ENCODE measurements at places on chromosomes 2 and 18.

DNA sequence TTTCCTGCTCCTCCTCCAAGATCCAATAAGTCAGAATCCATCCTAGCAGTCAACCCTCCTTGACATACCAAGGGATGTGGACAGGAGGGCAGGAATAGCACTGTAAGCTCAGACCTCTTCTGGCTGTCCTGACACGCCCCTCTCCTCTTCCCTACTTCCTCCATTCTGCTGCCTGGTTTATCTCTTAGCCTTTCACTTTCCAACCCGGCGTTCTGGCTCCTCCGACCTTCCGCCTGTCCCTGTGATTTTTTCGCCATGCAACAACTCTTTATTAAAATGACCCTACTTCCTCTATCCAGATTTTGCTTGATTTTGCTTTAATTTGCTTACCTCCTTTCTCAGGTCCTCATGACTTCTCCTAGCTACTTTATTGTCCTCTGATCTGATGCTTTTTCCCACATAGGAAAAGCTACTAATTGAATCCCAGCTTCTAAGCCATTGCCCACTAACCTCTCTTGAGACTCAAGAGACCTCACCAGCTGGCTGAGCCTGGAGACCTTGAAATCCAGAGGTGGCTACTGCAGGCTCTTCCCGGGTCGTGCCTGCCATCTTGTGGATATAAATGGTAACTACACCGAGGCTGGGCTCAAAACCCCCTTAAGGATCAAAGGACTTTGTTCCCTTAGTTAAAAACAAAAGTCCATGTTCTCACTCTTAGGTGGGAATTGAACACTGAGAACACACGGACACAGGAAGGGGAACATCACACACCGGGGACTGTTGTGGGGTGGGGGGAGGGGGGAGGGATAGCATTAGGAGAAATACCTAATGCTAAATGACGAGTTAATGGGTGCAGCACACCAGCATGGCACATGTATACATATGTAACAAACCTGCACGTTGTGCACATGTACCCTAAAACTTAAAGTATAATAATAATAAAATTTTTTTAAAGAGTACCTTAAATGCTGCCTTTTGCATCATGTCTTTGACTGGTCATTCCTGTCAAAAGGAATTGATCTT lies 139.4 kb downstream of the AKAIN1 start:
- peak; percentile 17 for DNase-seq

- DNase-seq, result no peak
Observed at GRCh38 chr2:188478724-188479123, 187.1 kb downstream of the GULP1 start.

- no peak for DNase-seq
Observed at GRCh38 chr2:170771421-170771937, 1.3 kb downstream of the ERICH2 start.

GRCh38 chr2:219722276-219722879 lies 94.9 kb downstream of the SLC4A3 start:
- DNase-seq, result no peak

- DNase-seq, result no peak
Observed at GRCh38 chr18:75247611-75248421, 37.2 kb downstream of the TSHZ1 start.

GRCh38 chr2:7933672-7934071 lies 748.2 kb upstream of the ID2 start:
- DNase-seq, result no peak

DNA sequence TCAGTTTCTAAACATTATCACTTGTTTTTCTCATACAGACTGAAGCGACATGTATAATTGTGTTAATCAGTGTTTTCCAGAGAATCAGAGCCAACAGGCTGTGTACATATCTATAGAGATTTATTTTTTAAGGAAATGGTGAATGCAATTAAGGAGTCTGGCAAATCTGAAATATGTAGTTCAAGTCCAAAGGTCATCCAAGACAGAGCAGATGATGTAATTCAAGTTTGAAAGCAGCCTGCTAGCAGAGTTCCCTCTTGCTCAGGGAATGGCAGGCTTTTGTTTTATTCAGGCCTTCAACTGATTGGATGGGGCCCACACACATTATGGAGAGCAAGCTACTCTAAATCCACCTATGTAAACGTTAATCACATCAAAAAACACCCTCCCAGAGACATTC lies 282.6 kb downstream of the CBLN2 start:
- no peak for DNase-seq

DNA sequence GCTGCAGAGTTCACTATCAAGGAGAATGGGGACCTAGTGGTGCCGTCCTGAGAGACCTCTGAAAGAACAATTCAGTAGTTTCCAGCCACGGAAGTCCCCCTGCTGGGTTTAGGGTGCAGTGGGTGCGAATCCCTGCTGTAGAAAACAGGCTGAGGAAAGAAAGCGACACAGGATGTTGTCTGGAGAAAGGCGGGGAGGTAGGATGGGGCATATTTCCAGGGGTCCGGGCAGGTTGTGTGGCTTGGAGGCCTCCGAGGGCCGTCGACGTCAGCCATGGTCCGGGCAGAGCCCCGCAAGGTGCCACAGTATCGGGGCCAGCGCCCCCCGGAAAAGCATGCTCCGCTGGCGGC lies 807 bp upstream of the CREB1 start:
- peak; percentile 61 for DNase-seq

GRCh38 chr2:226873051-226873620 lies 37.3 kb downstream of the RHBDD1 start:
- no peak for DNase-seq

- no peak for DNase-seq
Observed at GRCh38 chr2:182833084-182833854, 33.2 kb downstream of the FRZB start.

DNA sequence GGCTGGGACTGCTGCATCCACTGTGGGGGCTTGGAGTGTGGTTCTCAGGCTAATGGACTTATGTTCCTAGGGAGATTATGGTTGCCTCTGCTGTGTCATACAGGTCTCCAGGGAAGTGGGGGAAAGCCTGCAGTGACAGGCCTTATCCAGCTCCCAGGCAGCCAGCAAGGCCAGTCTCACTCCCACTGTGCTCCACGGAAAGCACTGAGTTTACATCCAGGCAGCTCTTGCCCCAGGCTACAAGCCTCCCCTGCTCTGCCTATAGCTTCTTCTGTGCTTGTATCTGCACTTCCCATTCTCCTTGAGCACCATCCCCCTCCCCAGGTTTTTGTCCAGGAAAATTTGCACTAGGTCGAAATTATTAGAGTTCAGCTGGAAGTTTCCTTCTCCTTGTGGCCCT lies 231.9 kb downstream of the ZRANB3 start:
- no peak for DNase-seq

- no peak for DNase-seq
Observed at GRCh38 chr2:234792621-234793022, 159.2 kb upstream of the SH3BP4 start.

GRCh38 chr2:42510191-42510590 lies 16.4 kb upstream of the KCNG3 start:
- no peak for DNase-seq

DNA sequence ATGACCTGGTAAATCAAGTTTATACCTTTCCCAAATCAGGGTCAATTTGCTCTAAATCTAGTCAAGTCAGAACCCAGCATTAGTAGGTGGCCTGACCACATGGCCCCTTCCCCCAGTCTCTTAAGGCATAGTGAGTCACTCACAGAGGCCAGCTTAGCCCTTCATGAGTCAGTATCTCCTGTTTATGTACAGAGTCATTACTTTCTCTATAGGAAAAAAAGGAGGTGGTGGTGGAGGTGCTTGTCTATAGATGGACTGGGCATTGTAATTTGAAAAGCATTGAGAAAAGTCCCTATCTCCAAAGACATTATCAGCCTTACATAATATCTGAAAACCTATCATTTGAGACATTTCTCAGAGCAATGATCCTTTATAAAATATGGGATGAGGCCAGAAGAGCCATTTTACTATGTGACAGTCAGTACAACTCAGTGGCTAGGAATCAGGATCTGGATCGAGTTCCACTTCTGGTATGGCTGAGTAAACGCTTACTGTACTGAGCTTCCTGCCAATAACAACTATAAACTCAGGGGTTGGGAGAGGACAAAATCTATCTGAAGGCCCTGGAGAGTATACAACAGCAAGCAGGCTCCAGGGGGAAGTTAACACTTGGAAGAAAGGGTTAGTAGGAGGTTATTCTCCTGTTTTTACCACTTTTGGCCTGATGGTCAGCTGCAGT lies 22.5 kb upstream of the SIGLEC15 start:
- DNase-seq, result no peak

DNA sequence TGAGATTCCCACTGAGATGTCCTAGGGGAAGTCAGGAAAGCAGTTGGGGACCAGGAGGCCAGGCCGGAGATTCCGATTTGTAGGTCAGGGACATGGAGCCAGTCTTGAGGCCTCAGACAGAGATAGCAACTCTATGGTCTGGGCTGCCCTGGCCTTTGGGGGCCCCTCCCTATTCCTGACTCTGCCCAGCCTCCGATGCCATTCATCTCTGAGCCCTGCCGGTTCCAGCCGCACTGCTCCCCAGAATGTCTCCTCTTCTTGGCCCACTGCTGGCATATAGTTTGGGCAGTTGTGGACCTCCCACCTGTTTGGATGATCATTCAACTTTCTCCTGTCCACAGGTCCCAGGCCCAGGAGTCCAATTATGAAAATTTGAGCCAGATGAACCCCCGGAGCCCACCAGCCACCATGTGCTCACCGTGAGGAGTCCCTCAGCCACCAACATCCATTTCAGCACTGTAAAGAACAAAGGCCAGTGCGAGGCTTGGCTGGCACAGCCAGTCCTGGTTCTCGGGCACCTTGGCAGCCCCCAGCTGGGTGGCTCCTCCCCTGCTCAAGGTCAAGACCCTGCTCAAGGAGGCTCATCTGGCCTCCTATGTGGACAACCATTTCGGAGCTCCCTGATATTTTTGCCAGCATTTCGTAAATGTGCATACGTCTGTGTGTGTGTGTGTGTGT lies 16.4 kb downstream of the SIGLEC15 start:
- DNase-seq, result no peak

DNA sequence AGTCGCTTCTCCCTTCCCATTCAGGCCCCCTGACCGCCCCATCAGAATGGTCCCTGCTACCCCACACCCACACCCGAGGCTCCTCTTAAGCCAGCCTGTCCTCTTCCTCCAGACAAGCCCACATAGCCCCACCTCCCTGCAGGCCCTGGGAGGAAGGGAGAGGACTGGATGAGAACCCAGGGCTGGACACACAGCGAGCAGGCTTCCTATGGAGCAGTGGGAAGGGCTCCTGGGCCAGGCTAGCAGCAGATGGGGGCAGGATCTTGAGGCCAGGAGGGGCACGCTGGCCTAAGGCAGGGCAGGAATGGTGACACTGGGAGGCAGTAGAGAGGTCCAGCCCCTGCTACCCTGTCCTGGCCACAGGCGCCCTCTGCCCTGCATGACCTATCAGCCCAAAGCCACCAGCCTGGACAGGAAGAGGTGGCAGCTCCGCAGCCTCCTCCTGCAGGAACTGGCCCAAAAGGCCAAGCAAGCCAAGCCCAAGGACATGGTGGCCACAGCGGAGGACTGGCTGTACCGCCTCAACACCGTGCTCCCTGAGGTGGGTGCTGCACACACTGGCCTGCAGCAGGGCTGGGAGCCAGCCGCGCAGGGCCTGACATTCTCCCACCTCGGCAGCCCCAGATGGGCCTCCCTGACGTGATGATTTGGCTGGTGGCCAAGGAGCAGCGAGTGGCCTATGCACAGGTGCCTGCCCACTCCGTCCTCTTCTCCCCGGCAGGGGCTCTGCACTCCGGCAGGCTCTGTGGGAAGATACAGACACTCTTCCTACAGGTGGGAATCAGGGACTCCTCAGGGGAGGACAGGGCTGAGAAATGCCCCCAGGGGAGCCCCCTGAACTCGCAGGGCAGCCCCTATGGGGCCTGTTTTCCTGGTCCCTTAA lies 43.3 kb downstream of the FER1L5 start:
- DNase-seq, result no peak

DNA sequence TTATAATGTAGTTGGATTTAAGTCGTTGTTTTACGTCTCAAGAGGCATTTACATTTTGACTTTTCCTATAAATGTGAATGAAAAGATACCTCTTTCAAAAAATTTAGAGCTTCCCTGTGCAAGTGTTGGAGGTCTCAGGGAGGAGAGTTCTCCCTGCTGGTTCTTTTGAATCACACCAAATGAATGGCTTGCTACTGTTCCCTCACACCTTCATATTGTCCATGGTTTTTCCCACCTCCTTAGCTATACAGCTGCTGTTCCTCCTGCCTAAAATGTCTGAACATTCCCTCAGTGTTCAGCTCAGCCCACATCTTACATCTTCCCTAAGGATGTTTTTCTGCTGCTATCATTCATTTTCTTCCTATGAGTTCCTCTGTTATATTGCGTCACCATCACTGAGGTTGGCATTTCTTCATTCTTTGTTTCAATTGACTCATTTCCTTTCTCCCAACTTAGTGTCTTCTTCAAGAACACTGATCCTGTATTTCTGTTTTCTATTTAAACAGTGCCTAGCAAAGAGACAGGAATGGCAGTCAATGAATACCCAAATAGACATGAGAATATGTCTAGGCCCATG lies 46.0 kb downstream of the COX7A2L start:
- DNase-seq, result no peak

DNA sequence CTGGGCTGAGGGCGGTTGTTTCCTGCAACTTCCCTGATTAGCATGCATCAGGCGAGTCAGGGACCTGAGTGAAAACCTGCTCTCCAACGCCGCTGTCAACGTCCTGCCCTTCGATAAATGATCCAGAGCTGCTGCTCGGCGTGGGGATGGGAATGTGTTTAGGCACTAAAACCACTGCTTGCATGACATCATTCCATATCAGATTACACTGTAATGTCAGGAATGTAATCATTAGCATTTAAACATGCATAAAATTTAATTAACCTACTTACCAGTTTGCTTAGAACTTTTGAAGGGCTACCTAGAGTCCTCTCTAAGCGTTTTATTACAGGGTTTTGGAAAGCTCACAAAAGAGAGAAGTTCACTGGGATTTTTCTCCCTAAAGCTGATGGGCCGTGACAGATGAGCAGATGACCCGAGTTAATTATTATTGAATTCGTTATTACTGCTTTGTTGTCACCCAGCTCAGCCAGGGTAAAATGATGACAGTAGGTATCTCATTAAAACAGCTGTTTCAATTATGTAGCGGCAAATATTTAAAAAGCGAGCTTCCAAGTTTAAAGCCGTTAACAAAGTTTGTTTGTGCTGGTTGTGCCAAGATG lies 685.6 kb upstream of the SALL3 start:
- no peak for DNase-seq

- no peak for DNase-seq
Observed at GRCh38 chr2:217092710-217093379, 233.0 kb upstream of the TNP1 start.

DNA sequence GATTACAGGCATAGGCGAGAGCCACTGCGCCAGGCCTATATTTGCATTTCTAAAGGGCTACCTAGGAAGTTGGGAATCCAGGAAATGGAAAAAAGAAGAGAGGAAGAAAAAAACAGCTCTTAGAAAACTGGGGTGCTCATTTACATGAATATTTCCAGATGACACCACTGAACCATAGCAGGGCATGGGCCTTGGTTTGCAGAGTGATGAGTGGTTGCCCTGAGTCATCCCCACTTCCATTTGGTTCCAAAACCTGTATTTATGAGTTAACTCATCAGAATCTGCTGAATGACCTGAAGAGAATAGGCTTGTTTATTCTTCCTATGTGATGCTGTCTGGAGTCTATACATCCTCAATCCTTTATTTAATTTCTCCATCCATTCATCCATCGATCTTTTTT lies 36.2 kb downstream of the EHD3 start:
- DNase-seq, result no peak
